Activated CD4-positive, alpha-beta memory T cell treated with anti-CD3 and anti-CD28 coated beads, Interleukin-2, amount 10 ng/mL, durations not matched to agents 7 days and 5 days (primary cell): ENCODE measurements at places on chromosomes 4 and X. TPM values are rescaled to one million over a fixed set of nuclear protein-coding genes. Genes with fewer than 3 reads are reported as not detected.

- H3K4me3 ChIP-seq: no peak overlapping the region
- no peak for DNase-seq
- H3K4me1 ChIP-seq: peaks cover 61% of the 10 kb centered on the region
- peaks cover 57% of the 10 kb centered on the region for H3K36me3 ChIP-seq
- H3K27me3 ChIP-seq: no peaks in the 10 kb centered on the region
- H3K27ac ChIP-seq: no peak overlapping the region
Measured at GRCh38 chrX:65712005-65712806, 44.8 kb downstream of the MSN start.

DNA sequence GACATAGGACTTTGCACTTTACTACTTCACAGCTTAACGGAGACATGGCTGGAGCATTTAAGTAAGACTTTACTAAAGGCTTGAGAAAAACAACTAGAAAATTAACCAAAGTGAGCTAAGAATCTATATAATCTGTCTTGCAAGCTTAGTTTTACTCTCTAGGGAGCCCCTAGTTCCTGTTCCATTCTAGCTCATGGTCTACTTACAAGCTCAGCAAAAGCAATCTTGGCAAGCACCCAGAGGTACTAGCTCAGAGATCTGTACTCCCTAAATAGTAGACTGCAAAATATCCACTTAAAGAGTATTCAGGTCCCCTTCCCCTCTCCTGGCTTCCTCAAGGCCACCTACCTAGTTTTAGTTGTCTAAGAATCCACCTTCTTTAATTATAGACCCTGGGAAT lies 469.0 kb downstream of the IDS start:
- no peaks in the 10 kb centered on the region for H3K27me3 ChIP-seq
- H3K4me3 ChIP-seq: no peak overlapping the region
- no peak for DNase-seq
- no peak overlapping the region for H3K27ac ChIP-seq

DNA sequence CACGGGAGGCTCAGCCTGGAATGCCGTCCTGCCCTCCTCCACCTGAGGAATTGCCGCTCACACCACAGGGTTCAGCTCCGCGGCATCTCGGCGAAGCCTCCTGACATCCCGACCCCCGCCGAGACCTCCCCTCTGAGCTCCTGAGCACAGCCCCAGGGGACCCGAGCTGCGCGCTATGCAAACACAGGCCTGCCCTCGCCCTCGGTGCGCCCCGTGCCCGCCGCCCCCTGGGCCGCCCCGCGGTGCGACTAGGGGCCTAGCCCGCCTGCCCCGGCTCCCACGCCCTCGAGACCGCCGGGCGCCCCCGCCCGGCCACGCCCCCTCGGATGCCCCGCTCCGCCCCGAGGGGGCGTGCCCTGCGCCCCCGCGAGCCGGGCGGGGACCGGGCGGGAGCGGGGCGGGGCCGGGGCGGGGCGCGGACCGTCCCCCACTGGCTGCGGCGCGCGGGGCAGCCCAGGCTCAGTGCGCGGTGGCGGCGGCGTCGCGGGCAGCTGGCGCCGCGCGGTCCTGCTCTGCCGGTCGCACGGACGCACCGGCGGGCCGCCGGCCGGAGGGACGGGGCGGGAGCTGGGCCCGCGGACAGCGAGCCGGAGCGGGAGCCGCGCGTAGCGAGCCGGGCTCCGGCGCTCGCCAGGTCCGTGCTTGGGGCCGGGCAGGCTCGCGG lies at the start of gene FGFR3:
FGFR3 (plus strand) TSS at position 462 of the 664 bp plus-strand sequence. CDS start 642 bp downstream, outside the sequence.
- no peaks in the 10 kb centered on the region for H3K36me3 ChIP-seq
- peaks cover 30% of the 10 kb centered on the region for H3K27me3 ChIP-seq
- no peak within 1 kb of the TSS for H3K27ac ChIP-seq
- no peaks in the 10 kb centered on the region for H3K4me1 ChIP-seq

- no peak for DNase-seq
- H3K4me1 ChIP-seq: no peaks in the 10 kb centered on the region
- H3K36me3 ChIP-seq: no peaks in the 10 kb centered on the region
- H3K27me3 ChIP-seq: no peaks in the 10 kb centered on the region
- H3K4me3 ChIP-seq: no peak overlapping the region
Measured at GRCh38 chr4:31662951-31663350, 942.8 kb downstream of the PCDH7 start.

DNA sequence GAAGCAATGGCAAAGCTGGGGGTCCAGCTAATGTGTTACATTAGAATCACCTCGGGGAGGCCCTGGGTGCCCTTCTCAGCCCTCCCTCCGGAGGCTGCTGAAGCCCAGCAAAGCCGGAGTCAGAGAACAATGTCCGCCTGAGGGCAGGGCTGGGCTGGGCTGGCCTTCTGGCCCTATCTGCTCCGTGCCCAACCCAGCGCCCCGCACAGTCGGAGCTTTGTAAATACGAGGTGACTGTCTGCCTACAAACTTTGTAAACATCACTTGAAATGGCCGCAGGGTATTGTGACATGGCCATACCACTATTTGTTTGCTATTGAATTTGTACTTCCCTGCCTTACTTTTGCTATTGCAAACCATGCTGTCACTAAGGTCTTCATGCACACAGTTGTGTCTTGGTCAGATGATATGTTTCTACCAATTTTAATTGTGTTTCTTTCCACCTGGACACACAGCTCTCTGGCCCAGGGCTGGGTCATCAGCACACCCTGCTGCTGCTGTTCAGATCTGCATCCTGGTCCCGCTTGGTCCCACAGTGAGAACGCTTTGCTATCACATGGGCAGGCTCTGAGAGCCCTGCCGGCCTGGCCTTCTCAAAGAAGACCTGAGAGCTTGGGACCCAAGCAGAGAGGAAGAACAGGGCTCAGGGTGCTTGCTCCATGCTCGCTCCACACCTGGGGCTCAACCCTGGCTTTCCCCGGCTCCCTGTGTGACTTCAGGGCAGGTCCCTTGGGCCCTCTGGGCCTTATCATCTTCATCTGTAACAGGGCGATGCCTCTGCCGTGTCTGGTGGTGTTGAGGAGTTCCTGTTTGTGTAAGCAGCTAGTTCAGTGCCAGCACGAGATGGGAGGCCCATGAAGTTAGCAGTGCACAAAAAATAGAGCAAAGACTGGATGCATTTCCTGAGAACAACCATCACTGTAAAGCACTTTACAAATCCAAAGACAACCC lies 2.3 kb downstream of the S100P start:
- H3K27ac ChIP-seq: peak overlapping the region; percentile 92
- no peaks in the 10 kb centered on the region for H3K27me3 ChIP-seq
- peak overlapping the region; percentile 61 for H3K4me3 ChIP-seq
- DNase-seq: peak; percentile 77
- peaks cover 88% of the 10 kb centered on the region for H3K4me1 ChIP-seq
- peaks cover 28% of the 10 kb centered on the region for H3K36me3 ChIP-seq

DNA sequence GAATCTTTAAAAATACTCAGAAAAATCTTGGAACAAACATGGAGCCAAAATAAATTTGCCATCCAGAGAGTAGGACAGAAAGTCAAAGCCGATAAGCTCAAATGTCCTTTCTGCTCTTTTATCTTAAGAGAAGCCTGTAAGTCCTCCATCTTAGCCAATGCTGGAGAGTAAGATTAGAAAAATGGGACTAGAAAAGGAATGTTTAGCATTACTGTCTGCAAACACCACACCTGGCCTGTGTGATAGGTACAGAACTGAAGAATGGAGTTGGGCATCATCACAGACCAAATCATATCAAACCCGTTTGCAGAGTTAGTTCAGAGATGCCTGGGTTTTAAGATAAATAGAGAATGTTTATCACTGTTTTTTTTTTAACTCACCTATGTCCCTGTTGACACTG lies 10.5 kb upstream of the SLC39A8 start:
- peaks cover 17% of the 10 kb centered on the region for H3K27me3 ChIP-seq
- peaks cover 3% of the 10 kb centered on the region for H3K4me1 ChIP-seq
- no peak overlapping the region for H3K4me3 ChIP-seq

- H3K27ac ChIP-seq: peak overlapping the region; percentile 100
- H3K4me3 ChIP-seq: peak overlapping the region; percentile 98
- peaks cover 23% of the 10 kb centered on the region for H3K4me1 ChIP-seq
- H3K27me3 ChIP-seq: no peaks in the 10 kb centered on the region
Measured at GRCh38 chr4:6641971-6642320, 1.5 kb downstream of the MRFAP1 start.

- no peak for DNase-seq
- H3K27ac ChIP-seq: no peak overlapping the region
- H3K4me3 ChIP-seq: no peak overlapping the region
- H3K27me3 ChIP-seq: no peaks in the 10 kb centered on the region
- H3K36me3 ChIP-seq: no peaks in the 10 kb centered on the region
Measured at GRCh38 chr4:100828986-100829685, 311.3 kb upstream of the EMCN start.

GRCh38 chrX:123487669-123488068 lies 245.2 kb downstream of the THOC2 start:
- no peak for DNase-seq
- no peaks in the 10 kb centered on the region for H3K36me3 ChIP-seq
- H3K27ac ChIP-seq: no peak overlapping the region
- H3K4me1 ChIP-seq: no peaks in the 10 kb centered on the region
- no peak overlapping the region for H3K4me3 ChIP-seq

- no peak overlapping the region for H3K4me3 ChIP-seq
- DNase-seq: no peak
- peaks cover 33% of the 10 kb centered on the region for H3K4me1 ChIP-seq
- H3K36me3 ChIP-seq: no peaks in the 10 kb centered on the region
- H3K27me3 ChIP-seq: no peaks in the 10 kb centered on the region
Measured at GRCh38 chrX:65871671-65872311, 168.1 kb downstream of the VSIG4 start.

DNA sequence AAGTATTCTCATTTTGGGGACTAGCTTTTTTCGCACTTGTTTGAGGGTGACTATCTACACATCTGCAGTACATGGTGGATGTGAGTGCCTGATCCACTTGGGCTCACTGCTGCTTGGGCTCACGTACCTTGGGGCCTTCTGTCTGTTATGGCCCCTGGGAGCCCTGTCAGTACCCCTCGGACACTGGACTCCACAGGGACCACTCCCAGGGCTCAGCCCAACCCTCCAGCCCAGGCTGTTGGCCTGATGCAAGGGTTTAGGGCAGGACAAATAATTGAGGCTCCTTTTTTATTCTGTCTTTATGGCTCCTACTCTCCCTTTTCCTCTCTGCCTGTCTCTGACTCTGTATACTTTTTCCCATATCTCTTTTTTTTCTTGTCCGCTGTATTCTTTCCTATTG lies 32.7 kb upstream of the MSN start:
- no peaks in the 10 kb centered on the region for H3K36me3 ChIP-seq
- no peaks in the 10 kb centered on the region for H3K4me1 ChIP-seq
- H3K27ac ChIP-seq: no peak overlapping the region
- no peak overlapping the region for H3K4me3 ChIP-seq
- no peak for DNase-seq

DNA sequence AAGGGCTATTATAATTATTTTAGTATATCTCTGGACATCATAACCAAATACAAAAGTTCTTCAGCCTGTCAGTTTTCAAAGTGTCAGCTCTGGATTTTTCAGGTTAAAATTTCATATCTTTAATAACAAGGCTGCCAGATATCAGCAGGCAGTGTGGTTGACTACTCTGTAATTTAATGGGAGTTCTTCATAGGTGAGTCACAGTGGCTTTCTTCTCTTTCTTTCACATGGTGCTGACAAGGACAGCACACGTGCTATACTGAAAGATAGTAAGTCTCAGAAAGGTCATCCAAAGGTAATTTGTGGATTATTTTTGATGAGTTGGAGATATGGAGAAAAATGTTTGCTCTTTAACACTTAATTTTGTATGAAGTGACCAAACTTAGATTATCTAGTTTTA lies 43.2 kb downstream of the GALNT7 start:
- DNase-seq: no peak
- H3K4me3 ChIP-seq: no peak overlapping the region
- H3K27ac ChIP-seq: no peak overlapping the region
- no peaks in the 10 kb centered on the region for H3K27me3 ChIP-seq
- peaks cover 2% of the 10 kb centered on the region for H3K4me1 ChIP-seq

DNA sequence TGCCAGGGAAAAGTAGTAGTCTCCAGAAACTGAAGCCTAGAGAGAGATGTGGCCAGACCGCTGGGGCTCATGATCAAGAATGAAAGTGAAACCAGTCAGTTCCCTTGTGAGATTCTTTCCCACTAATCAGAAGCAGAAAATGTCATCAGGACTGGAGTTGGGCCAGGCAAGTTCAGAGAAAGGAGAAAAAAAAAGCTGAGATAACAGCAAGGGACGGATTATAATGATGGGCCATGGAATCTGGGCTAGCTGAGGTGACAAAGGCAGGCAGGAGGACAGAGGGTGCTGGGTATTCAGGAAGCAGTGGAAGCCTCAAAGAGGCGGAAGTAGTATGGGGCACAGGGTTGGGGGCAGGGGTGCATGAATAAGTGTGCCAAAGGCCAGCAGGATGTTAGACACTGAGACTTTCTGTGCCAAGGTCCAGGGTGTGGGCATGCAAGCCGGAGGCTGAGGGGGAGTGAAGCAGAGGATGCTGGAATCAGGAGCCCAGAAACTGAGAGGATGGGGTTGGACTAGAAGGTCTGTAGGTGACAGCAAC lies 2.5 kb downstream of the CXorf38 start:
- H3K36me3 ChIP-seq: peaks cover 29% of the 10 kb centered on the region
- H3K27me3 ChIP-seq: no peaks in the 10 kb centered on the region
- peak; percentile 60 for DNase-seq

DNA sequence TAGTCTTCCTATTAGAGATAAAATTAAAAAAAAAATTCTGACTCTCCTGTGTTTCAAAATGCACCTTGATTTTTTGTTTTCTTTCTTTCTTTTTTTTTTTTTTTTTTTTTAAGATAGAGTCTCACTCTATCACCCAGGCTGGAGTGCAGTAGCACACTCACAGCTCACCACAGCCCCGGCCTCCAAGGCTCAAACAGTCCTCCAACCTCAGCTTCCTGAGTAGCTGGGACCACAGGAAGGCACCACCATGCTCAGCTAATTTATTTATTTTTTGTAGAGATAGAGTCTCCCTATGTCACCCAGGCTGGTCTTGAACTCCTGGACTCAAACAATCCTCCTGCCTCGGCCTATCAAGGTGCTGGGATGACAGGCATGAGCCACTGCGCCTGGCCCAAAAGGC lies 41.1 kb upstream of the TMEM184C start:
- peaks cover 2% of the 10 kb centered on the region for H3K4me1 ChIP-seq
- H3K27me3 ChIP-seq: peaks cover 3% of the 10 kb centered on the region
- no peak for DNase-seq
- no peak overlapping the region for H3K27ac ChIP-seq
- no peak overlapping the region for H3K4me3 ChIP-seq

- H3K36me3 ChIP-seq: no peaks in the 10 kb centered on the region
- H3K27ac ChIP-seq: no peak overlapping the region
- no peaks in the 10 kb centered on the region for H3K27me3 ChIP-seq
- no peak overlapping the region for H3K4me3 ChIP-seq
- DNase-seq: no peak
- H3K4me1 ChIP-seq: no peaks in the 10 kb centered on the region
Measured at GRCh38 chr4:120238277-120238973, 171.8 kb upstream of the MAD2L1 start.

DNA sequence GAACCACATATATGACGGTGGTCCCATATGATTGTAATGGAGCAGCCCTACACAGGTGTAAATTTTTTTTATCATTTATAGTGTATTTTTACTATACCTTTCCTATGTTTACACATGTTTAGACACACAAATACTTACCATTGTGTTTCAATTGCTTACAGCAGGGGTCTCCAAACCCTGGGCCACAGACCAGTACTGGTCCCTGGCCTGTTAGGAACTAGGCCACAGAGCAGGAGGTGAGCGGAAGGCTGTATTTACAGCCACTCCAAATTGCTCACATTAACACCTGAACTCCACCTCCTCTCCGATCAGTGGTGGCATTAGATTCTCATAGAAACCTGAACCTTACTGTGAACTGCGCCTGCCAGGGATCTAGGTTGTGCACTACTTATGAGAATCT lies 201.8 kb upstream of the NDST4 start:
- no peak for DNase-seq
- no peaks in the 10 kb centered on the region for H3K27me3 ChIP-seq
- H3K4me3 ChIP-seq: no peak overlapping the region
- H3K4me1 ChIP-seq: no peaks in the 10 kb centered on the region

GRCh38 chrX:115226929-115227328 lies 7.0 kb downstream of the LRCH2 start:
- no peak overlapping the region for H3K27ac ChIP-seq
- no peaks in the 10 kb centered on the region for H3K4me1 ChIP-seq

FOXP3 gene
- 19.1 TPM for total RNA-seq

NALF2 gene
- 0.20 TPM for total RNA-seq
